ENCODE measurements at places on chromosomes 3 and 15.

DNA sequence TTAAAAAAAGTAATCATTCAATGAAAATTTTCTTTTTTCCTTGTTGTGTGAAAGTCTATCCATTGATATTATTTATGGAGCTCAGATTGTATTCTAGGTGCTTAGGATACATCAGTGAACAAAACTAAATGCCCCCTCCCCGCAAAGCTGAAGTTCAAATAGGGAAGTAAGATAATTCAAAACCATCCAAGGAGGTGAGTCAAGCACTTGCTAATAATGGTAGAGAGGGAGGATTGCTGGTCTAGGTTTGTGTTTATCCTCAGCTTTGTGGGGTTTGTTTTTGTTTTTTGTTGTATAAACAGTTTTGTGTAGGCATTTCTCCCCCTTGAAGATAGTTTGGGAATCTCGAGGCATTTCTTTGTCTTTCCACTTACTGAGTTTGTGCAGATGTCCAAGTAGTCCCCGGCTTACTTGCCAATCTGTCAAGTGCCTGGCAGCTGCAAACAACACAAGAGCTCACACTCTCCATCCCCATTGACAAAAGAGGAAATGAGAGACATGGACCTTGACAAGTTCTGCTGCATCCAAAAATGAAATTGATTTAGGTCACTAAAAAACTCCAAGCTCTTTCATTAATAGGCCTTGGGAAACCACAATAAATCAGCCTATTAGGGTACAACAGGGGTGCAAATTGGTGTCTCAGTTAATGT is 575.8 kb upstream of the TBL1XR1 start:
- no peak for DNase-seq

GRCh38 chr15:84833447-84834228 is 16.5 kb downstream of the ALPK3 start:
- DNase-seq, result no peak

- DNase-seq, result no peak
Measured at GRCh38 chr15:76912430-76912829, 7.3 kb upstream of the SCAPER start.

- DNase-seq, result no peak
Measured at GRCh38 chr15:68874788-68875187, 54.1 kb upstream of the ANP32A start.

DNA sequence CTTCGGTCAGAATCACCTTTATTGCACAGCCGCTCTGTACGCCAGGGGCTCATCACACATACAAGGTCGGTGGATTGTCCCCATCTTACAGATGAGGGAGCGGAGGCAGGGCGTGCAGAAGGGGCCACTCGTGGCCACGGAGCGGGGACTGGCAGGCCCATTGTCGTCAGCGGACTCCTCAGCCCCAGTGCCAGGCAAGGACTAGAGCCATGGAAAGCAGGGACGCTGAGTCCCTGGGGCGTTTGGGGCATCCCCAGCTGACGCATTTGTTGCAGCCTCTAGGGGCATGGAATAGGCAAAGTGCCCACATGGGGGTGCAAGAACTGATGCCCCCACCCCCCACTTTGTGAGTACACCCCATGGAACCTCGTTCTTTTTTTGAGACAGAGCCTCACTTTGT is 29.8 kb upstream of the FURIN start:
- no peak for DNase-seq

- DNase-seq, result peak; percentile 32
Measured at GRCh38 chr15:64905119-64905831, 6.4 kb upstream of the ANKDD1A start.

GRCh38 chr3:96734273-96735009 is 80.0 kb upstream of the EPHA6 start:
- no peak for DNase-seq

DNA sequence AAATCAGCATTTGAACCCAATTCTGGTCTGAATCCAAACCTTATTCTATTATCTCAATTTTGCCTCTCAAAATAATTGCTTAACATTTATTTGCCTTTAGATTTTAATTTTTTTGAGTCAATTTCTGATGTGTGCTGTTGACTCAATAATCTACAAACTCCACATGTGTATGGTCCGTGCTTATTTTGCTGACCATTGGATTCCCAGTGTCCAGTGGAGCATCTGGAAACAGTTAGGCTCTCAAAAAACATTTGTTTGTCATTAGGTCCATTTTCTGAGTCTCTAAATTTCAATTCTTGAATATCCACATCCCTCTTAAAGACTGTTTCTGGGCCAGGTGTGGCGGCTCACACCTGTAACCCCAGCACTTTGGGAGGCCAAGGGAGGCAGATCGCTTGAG is 19.2 kb upstream of the MYZAP start:
- no peak for DNase-seq

GRCh38 chr3:157354722-157355121 is 81.9 kb upstream of the PTX3 start:
- no peak for DNase-seq

DNA sequence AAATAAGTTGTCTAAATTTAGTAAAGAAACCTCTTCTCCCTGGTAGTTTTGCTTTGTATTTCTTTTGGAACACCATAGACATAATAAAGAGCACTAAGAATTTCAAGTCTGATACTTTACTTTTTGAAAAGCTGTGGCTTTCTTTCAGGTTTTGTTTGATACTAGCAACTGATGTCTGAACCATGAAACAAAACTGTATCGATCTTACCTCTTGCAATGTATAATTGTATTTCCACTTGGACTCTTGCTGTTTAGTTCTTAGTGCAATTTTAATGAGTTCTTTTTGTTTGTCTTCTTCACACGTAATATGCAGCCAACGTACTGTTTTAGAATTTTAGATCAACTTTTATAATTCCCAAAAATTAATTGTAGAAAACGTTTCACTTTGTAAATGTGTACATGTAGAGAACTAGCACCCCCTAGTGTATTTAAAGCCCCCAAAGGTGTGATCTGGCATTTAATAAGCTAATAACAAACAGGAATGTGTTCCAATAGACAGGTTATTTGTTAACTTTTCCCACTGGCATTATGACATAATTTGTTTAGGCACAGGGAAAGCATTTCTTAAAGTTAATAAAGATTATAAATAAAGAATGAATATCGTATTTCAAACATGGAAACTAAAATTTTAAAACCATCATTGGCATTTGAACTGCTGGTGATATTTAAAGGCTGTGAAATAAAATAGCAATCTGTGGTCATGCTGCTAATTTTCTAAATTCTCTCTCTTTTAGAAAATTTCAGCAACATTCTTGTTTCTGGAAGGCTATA is 289.1 kb upstream of the DNAJC19 start:
- DNase-seq, result peak; percentile 6

GRCh38 chr3:39869890-39870289 is 60.5 kb downstream of the MYRIP start:
- DNase-seq, result no peak

- no peak for DNase-seq
Measured at GRCh38 chr3:14577897-14578296, 37.8 kb upstream of the GRIP2 start.

DNA sequence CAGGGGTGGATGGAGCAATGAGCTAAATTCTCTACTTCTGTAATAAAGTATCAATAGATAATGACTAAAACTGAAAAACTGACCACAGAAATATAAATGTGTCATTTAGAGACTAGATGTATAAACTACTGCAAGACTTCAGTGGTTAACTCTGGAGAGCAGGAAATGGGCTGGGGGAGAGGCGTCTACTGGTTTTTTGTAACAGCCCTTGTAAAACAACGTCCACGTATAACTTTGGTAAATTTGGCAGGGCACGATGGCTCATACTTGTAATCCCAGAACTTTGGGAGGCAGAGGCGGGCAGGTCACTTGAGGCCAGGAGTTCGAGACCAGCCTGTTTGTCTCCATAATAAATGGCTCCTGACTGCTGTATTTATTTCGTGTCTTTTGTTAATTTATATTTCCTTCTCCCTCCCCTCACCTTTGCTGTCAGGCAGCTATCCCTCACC is 12.5 kb downstream of the RAB27A start:
- DNase-seq, result no peak
